ENCODE measurements at places on chromosomes 12 and 14.

GRCh38 chr14:104994978-104995377, 9.4 kb downstream of the CLBA1 start:
- no peak for DNase-seq

DNA sequence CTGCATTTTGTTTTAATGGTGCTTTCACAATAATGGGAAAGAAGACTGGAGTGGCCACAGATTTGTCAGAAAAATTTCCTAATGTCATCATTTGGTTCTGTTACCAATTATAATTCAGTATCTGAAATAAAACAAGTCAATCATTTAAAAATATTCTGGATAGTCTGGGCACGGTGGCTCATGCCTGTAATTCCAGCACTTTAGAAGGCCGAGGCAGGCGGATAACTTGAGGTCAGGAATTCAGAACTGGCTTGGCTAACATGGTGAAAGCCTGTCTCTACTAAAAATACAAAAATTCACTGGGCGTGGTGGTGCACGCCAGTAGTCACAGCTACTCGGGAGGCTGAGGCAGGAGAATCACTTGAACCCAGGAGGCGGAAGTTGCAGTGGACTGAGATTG, 4.0 kb upstream of the LIMA1 start:
- DNase-seq: no peak

- no peak for DNase-seq
These were observed 836 bp downstream of the AAAS start for GRCh38 chr12:53320352-53321195.

GRCh38 chr12:23096321-23096720, 471.4 kb downstream of the ETNK1 start:
- no peak for DNase-seq

GRCh38 chr14:48614003-48614402, 938.6 kb upstream of the MDGA2 start:
- no peak for DNase-seq

DNA sequence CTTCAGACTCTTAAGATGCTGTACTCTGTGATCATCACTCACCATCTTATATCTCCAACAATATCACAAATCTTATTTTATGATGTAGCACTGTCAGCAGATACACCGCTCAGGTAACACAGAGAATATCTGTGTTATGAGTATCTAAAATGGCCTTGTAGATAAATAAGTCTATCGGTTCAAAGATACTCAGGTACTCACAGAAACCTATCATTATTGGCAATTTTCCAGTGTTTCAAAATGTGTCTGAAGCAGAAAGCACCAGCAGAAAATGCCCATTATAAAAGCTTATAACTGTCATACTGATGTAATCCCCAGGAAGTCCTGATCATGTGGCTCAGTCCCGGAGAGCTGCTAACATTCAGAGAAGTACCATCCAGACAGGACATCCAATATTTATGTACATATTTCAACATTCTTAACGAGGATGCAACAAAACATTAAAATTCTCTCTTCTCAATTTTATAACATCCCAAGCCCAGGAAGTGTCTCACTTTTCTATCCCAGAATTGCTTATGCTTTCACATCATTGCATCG, 190.7 kb upstream of the LMNTD1 start:
- no peak for DNase-seq

DNA sequence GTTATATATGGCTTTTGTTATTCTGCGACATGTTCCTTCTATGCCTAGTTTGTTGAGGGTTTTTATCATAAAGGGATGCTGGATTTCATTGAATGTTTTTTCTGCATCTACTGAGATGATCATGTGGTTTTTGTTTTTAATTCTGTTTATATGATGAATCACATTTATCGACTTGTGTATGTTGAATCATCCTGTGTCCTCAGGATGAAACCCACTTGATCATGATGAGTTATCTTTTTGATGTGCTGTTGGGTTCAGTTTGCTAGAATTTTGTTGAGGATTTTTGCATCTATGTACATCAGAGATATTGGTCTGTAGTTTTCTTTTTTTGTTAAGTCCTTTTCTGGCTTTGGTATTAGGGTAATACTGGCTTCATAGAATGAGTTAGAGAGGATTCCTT, 291.2 kb downstream of the AKAP6 start:
- no peak for DNase-seq

DNA sequence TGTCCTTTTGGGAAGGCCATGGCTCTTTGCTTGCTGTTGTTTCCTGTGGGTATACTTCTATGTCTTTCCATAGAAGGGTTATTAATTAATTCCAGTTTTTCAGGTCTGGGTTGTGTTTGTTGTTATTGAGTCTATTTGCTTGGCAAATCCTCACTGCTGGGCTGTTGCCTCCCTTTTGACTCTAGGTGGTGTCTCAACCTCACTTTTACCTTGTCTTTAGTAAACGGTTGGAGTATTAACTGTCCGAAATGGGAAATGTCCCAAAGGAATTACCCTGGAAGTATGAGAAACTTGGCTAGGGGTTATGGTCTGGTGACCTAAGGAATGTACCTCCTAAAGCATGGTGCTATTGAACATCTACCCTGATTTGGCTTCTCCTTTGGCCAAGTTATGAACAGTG, 16.7 kb downstream of the PRH1 start:
- DNase-seq: no peak
